ENCODE measurements at places on chromosomes 1 and 21.

DNA sequence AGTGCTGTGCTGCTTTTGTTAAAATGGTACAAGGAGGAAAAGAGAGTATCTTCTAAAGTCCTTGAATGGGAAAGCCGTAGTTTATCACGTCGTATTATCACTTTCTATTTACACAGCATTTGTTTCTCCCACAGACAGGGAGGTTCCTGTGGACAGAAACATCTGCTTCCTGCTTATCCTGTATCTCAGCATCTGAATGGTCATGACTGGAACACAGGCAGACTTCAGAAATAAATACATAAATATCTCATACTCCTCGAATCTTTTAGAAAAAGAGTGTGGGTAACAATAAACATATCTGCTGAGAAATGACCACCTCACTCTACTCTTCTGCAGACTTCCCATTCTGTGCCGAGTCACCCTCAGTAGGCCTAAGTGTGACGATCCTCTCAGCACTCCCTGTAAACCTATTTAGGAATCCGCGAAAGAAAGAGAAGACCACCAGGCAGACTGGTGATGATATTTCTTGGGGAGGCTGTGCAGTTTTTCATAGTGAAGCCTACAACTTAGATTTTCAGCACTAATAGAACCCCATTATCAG lies 393.5 kb downstream of the SMYD3 start:
- no peaks in the 10 kb centered on the region for H3K27me3 ChIP-seq
- H3K36me3 ChIP-seq, result no peaks in the 10 kb centered on the region
- H3K27ac ChIP-seq, result no peak overlapping the region
- H3K4me3 ChIP-seq, result no peak overlapping the region
- no peak for DNase-seq
- peaks cover 14% of the 10 kb centered on the region for H3K4me1 ChIP-seq

DNA sequence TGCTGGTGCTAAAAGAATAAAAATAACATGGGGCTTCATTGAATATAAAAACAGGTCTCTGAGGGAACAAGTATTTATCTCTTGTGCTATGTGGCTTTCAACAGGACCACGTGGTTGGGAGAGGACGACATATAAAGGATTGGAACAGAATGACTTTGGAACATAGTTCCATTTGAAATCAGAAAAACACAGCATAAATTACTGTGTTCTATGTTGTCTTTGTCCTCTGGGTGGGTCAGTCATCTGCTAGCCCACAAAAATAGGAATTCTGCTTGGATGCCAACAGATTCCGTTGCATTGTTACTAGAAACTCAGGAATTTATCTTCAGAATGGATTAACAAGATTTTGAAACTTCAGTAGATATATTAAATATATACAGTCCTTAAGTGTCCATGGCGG lies 5.9 kb downstream of the CEP85 start:
- H3K27me3 ChIP-seq, result no peaks in the 10 kb centered on the region
- no peak overlapping the region for H3K4me3 ChIP-seq
- H3K27ac ChIP-seq, result peak overlapping the region; percentile 47
- DNase-seq, result no peak

DNA sequence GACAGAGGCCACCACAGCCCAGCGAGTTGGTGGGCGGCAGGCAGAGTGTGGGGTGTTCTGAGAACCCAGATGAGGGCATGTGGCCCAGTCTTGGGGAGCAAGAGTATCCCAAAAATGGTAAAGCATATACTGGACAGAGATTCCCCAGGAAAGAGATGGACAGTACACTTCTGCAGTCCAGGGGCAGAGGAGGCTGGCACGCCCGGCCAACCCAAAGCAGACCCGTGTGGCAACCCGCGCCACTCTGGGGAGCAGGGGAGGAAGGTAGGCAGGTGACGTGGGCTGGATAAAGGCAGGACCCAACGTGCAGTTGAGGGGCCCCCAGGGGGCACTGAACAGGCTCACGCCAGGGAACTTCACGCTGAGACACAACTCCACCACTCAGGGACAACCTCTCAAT lies 46.4 kb upstream of the RIPK4 start:
- no peak overlapping the region for H3K4me3 ChIP-seq
- no peak overlapping the region for H3K27ac ChIP-seq
- no peaks in the 10 kb centered on the region for H3K27me3 ChIP-seq
- H3K36me3 ChIP-seq, result peaks cover 13% of the 10 kb centered on the region

GRCh38 chr1:232178191-232178590 lies 451.7 kb downstream of the SIPA1L2 start:
- DNase-seq, result no peak

- peaks cover 7% of the 10 kb centered on the region for H3K4me1 ChIP-seq
- H3K4me3 ChIP-seq, result no peak overlapping the region
- DNase-seq, result no peak
- no peaks in the 10 kb centered on the region for H3K36me3 ChIP-seq
Observed at GRCh38 chr1:162631546-162632191, 595 bp upstream of the DDR2 start.

- no peak overlapping the region for H3K27ac ChIP-seq
- DNase-seq, result no peak
- H3K36me3 ChIP-seq, result no peaks in the 10 kb centered on the region
Observed at GRCh38 chr1:212589446-212589845, 19.1 kb upstream of the ATF3 start.

GRCh38 chr1:18705811-18706210 lies 75.2 kb downstream of the PAX7 start:
- H3K4me3 ChIP-seq, result no peak overlapping the region
- H3K27me3 ChIP-seq, result peaks cover 27% of the 10 kb centered on the region
- no peaks in the 10 kb centered on the region for H3K36me3 ChIP-seq
- no peak overlapping the region for H3K27ac ChIP-seq
- DNase-seq, result no peak

DNA sequence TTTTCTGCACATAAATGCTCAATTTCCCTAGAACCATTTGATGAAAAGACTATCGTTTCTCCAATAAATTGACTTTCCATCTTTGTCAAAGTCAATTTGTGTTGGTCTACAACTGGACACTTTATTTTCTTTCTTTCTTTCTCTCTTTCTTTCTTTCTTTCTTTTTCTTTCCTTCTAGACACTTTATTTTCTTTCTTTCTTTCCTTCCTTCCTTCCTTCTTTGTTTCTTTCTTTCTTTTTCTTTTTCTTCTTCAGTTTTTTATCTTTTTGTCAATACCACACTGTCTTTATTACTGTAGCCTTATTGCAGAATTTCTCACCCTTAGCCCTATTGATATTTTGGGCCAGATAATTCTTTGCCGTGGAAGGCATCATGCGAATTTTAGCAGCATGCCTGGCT lies 73.5 kb downstream of the FASLG start:
- no peak overlapping the region for H3K27ac ChIP-seq
- peaks cover 20% of the 10 kb centered on the region for H3K36me3 ChIP-seq
- no peaks in the 10 kb centered on the region for H3K4me1 ChIP-seq
- no peak overlapping the region for H3K4me3 ChIP-seq
- H3K27me3 ChIP-seq, result no peaks in the 10 kb centered on the region
- no peak for DNase-seq

- H3K4me1 ChIP-seq, result no peaks in the 10 kb centered on the region
- no peak for DNase-seq
- H3K4me3 ChIP-seq, result no peak overlapping the region
- H3K27ac ChIP-seq, result no peak overlapping the region
- no peaks in the 10 kb centered on the region for H3K36me3 ChIP-seq
Observed at GRCh38 chr1:36559061-36559460, 76.3 kb upstream of the CSF3R start.

DNA sequence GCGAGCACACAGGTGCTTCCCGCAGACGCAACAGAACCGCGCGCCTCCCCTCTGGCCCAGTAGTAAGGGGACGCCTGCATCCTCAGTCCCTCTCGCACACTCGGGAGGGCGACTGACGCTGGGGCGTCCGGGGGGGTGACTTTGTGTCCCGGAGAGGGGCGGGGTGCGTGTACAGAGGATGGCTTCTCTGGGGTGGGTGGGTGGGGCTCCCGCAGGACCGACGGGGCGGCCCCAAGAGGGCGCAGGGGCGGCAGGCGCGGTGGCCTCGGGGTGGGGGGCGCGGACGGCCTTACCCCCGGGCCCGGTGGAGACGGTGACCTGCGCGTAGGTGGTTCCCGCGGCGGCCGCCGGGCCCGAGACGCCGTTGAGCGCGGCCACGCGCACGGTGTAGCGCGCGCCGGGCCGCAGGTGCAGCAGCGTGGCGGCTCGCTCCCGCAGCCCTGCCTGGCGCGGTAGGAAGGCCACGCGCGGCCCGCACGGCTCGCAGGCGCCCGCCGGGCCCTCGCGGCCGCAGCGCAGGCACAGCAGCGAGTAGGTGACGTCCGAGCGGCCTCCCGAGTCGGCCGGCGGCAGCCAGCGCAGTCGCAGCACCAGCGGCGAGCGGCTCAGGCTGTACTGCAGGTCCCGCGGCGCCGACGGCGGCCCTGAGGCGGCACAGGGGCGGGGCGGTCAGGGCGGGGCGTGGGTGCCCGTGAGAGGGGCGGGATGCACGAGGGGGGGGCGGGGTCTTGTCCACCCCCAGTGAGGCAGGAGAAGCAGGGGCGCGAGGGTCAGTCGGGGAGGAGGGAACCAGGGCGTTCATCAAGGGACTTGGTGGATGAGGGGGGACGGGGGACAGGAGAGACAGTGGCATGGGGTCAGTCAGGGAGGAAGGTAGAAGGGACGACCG lies 12.1 kb downstream of the EPHA10 start:
- DNase-seq, result peak; percentile 33
- no peak overlapping the region for H3K27ac ChIP-seq
- no peaks in the 10 kb centered on the region for H3K36me3 ChIP-seq
- no peaks in the 10 kb centered on the region for H3K4me1 ChIP-seq
- H3K4me3 ChIP-seq, result peak overlapping the region; percentile 78
- H3K27me3 ChIP-seq, result peaks cover 52% of the 10 kb centered on the region

- no peak for DNase-seq
- no peak overlapping the region for H3K4me3 ChIP-seq
- no peaks in the 10 kb centered on the region for H3K36me3 ChIP-seq
- H3K27me3 ChIP-seq, result no peaks in the 10 kb centered on the region
- no peaks in the 10 kb centered on the region for H3K4me1 ChIP-seq
Observed at GRCh38 chr1:5564578-5565257, 427.5 kb downstream of the NPHP4 start.

- peak overlapping the region; percentile 56 for H3K4me3 ChIP-seq
- H3K27ac ChIP-seq, result peak overlapping the region; percentile 70
- H3K36me3 ChIP-seq, result peaks cover 4% of the 10 kb centered on the region
- DNase-seq, result no peak
- H3K27me3 ChIP-seq, result no peaks in the 10 kb centered on the region
Observed at GRCh38 chr1:93625582-93626327, 55.9 kb downstream of the BCAR3 start.

DNA sequence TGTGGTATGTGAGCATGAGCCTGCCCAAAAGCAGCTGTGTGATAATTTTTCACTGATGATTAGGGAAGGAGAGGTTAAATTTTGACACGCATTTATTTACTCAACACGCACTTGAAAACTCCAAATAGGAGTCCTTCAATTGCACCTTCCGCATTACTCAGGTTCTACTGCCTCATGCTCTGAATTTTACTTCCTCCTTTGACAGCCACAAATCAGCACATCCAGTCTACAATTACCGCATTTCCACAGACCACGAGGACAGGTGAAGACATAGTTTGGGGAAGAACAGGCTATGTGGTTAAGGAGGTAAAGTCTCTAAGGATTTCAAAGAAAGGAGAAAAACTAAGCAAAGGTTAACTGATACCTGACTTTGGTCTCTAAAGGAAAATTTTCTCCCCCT lies 2.6 kb downstream of the CAPN8 start:
- H3K27ac ChIP-seq, result no peak overlapping the region
- H3K4me3 ChIP-seq, result no peak overlapping the region
- H3K36me3 ChIP-seq, result no peaks in the 10 kb centered on the region
- no peaks in the 10 kb centered on the region for H3K4me1 ChIP-seq
- peaks cover 6% of the 10 kb centered on the region for H3K27me3 ChIP-seq
- no peak for DNase-seq
